ENCODE measurements at places on chromosomes 1 and 21.

GRCh38 chr1:228899421-228899956, 164.2 kb downstream of the RHOU start:
- no peak for DNase-seq

DNA sequence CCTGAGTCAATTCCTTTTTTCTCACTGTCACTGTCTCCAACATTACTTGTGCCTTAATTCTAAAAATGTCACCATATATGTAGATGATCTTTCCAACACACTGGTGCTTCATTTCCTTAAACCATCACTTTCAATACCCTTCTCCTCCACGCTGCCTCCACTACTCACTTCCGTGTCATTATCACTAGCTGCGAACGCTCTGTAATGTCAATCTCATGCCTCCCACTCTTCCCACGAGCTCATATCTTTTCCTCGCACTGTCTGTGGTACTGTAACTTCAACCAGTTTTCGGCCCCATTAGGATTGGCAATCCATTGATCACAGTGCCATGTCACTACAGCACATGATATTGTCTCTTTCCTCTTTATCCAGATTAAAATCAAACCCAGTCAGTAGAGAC, 61.6 kb downstream of the PLD5 start:
- DNase-seq, result no peak

GRCh38 chr1:219555031-219555692, 57.7 kb downstream of the ZC3H11B start:
- DNase-seq, result peak; percentile 74

- DNase-seq, result no peak
Observed at GRCh38 chr1:109542657-109543056, 3.0 kb downstream of the GPR61 start.

- DNase-seq, result peak; percentile 73
Observed at GRCh38 chr1:162357681-162358266, 18.9 kb downstream of the SPATA46 start.

- no peak for DNase-seq
Observed at GRCh38 chr21:15423676-15424445, 305.9 kb upstream of the USP25 start.

DNA sequence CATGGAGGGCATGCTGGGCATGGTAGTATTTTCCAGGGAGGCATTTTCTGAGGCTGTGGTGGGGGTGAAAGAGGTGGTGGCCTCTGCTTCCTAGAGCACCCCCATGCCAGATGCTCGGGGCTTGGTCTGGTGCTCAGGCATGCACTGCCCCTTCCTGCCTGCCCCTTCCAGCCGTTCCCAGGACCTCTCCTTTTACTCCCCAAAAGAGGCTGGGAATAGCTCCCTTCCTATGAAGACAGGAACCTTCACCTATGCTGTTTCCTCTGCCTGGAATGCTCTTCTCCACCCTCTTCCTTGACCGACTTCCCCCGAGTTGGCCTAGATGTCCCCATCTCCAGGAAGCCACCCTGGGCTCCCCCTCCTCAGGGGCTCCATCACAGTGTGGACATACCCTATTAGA, 9.1 kb downstream of the EDN2 start:
- no peak for DNase-seq
